ENCODE measurements at places on chromosomes 16 and 17.

DNA sequence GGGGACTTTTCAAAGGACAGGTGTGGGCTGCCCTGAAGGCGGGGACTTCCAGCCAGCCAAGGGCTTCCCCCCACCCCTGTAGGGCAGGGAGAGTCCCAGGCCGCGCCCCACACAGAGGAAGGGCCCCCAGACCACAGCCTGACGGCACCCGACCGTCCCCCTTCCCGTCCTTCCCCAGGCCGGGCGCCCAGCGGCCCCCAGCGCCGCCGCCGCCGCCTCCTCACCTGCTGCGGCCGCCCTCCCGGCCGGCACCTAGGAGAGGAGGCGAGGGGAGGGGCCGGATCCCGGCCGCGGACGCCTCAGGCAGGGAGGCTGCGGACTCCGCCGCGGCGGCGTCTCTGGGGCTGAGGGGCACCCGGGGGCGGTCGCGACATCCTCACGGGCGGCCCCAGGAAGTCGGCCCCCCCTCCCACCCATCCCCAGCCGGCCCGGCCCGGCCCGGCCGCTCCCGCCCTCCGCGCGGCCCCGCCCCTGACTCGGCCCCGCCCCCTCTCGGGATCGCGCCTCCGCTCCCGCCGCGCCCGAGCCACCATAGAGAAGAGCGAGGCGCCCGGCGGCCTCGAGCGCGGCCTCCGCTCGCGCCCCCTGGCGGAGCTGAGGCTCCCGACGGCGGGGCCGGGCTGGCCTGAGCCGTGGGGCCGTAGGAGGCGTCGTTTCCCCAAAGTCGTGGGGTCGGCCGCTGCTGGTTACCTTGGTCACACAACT, 25.5 kb upstream of the RFFL start:
- peak; percentile 93 for DNase-seq

DNA sequence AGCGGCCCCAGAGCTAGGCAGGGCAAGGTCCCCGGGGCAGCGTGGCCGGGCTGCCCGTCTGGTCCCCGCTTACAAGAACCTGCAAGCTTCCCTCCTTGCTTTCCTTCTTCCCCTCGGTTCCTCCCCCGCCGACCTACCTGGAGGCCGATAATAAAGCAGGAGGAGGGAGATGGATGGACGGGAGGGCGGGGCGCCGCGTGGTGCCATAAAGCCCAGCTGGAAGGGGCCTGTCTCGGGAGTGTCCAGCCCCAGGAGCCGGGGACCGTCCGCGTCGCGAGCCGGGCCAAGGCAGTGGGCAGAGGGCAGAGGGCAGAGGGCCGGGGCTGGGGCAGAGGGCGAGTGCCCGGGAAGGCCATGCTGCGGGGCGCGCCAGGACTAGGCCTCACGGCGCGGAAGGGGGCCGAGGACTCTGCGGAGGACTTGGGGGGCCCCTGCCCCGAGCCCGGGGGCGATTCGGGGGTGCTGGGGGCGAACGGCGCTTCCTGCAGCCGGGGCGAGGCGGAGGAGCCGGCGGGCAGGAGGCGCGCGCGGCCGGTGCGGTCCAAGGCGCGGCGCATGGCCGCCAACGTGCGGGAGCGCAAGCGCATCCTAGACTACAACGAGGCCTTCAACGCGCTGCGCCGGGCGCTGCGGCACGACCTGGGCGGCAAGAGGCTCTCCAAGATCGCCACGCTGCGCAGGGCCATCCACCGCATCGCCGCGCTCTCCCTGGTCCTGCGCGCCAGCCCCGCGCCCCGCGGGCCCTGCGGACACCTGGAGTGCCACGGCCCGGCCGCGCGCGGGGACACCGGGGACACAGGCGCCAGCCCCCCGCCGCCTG, at the start of gene BHLHA9:
TSS of gene BHLHA9 (plus strand) at position 235 of the 820 bp plus-strand sequence. CDS start at position 355, 120 bp downstream.
- DNase-seq: no peak

DNA sequence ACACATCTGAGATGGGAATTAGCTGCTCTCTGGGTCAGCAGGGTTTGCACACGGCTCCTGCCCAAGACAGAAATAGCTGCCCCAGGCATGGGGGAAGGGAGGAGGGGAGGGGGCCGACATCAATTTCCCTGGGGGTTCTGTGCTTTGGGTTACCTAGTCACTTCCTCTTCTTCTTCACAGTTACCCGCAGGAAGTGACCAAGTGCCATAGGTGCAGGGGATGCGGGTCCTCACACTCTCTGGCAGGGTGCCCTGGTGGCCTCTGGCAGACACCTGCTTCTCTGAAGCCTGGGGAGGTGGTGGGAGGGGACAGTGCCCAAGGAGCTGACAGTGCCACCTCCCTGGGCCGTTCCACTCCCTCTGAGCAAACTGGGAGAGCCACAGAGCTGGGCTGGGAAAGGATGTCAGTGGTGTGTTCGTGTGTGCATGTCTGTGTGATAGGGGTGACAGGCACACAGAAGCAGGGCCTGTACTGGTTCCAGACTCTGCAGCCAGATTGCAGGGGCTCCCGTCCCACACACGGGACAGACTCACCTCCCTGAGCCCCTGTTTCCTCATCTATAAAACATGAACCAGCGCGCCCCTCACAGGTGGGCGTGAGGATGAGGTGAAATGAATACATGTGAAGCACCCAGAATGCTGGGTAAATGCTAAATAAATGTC, 18.2 kb downstream of the SCN4A start:
- no peak for DNase-seq

- DNase-seq: no peak
These were observed 11.2 kb upstream of the RANGRF start for GRCh38 chr17:8277317-8277716.

- no peak for DNase-seq
These were observed 193.4 kb upstream of the CDH11 start for GRCh38 chr16:65315081-65315780.

DNA sequence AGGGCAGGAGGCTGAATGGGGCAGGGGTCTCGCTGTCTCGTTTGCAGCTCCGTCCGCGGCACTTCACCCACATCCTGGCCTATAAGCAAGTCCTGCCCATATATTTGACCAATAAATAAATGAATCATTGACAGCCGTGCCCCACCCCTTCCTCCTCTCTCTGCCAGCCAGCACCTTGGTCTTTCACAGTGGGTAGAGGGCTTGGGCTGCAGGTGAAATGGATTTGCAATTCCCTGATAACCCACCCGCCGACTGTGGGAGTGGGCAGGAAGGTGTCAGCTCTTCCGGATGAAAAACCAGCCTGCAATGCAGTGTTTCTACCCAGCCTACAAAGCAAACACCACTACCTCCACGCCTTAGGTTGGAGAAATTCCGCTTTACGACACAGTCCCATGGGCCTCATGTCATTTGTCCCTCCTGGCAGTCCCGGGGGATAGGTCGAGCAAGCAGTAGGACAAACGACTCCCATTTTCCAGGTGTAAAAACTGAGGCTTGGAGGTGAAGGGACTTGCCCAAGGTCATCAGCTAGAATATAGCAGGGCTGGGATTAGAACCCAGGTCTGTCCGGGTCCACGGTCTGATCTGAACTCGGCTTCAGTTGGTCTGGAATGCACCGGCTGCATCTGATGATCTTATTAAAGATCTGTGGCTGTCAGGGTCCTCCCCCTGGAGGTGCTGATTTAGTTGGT, 79.0 kb downstream of the ABCC1 start:
- no peak for DNase-seq

DNA sequence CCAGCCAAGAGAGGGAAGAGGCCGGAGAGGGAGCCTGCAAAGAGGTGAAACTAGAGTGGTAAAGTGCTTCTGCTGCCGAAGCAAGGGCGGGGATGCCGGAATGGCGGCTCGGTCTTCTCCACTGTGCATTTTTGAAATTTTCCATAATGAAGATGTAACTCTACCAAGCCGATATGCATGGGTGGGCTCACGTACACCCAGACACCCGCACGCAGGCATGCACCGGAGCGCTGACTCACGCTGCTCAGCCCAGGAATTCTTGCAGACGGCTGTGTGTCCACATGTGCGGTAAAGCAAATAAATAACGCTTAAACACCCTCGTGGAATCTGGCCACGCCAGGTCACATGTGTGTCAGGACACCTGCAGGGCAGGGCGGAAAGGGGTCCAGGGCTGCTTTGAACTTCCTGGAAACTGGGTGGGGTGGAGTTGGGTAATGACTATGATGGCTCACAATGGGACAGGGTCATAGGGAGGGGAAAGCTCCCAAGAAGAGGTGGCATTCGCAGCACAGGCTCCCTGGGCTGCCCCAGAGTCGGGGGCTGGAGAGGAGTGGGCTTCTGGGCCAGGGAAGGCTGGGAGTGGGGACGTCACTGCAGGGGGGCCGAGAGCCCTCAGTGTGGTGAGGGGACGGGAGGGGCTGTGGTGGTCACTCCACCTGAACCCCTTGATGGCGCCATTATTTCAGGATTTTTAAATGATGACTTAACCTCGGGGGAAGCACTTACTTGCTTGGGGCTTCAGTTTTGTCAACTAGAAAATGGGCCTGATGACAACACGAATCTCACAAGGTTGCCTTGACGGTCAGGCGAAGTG, 265.5 kb downstream of the PARN start:
- no peak for DNase-seq

DNA sequence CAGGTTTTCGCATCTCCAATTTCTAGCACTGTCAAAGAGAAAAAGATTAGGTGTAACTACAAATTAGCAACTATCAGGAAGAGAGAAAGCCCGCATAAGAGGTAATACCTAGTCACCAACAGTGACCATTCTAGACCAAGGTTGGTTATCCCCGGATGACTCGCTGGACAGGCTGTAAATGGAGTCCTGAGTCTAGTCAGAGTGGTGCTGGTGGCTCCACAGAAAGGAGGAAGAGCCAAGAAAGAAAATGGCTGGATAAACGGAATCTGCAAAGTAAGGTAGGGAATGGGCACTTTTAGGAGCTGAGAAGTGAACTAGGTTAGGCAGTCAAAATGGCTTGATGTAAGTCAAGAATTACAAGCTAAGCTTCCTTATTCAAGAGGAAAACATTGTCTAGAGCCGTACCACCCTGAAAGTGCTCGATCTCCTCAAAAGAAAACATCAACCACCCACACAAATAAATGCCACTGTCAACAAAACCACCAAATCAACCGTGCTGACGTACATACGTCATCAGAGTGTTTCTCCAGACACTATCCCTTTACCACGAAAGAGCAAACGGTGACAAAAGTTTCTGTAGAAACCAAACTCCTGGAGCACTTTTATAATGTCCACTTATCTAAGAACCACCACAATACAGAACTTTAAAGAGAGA, 2.2 kb downstream of the GSPT1 start:
- DNase-seq: no peak

- DNase-seq: peak; percentile 90
These were observed at the start of gene MAP2K3 for GRCh38 chr17:21284319-21285163. Gene MAP2K3 (plus strand): TSS chr17:21284711. CDS start chr17:21284921, 210 bp downstream.

DNA sequence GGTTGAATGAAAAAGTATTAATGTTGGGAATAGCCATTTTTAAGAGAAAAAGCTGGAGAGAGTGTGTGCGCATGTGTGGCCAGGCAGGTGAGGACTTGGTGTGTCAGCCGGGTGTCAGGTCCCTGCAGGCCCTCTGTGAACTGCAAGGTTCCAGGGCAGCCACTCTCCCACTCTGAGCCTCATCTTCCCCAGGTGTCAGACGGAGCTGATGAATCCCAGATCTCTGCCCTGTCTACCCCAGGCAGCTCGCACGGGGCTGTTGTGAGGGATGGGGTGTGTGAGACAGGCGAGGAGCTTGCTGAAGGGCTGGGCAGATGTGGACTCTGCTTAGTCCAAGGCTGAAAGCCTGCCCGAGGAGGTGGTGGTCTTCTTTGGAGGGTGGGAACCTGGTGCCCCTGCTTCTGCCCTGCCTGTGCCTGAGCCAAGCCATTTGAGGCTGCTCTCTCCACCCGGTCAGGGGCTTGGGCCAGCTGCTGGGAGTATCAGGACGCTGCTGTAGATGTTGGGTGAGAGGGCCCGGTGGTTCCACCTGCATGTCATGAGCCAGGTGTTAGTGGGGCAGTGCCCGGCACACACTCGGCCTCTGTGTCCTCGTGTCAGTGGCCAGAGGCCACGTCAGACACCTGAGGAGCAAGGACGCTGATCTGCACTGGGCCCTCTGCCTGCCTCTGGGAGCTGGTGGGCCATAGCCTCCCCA, 122.4 kb downstream of the RAB11FIP4 start:
- no peak for DNase-seq

GRCh38 chr16:51024703-51025102, 126.4 kb downstream of the SALL1 start:
- no peak for DNase-seq

DNA sequence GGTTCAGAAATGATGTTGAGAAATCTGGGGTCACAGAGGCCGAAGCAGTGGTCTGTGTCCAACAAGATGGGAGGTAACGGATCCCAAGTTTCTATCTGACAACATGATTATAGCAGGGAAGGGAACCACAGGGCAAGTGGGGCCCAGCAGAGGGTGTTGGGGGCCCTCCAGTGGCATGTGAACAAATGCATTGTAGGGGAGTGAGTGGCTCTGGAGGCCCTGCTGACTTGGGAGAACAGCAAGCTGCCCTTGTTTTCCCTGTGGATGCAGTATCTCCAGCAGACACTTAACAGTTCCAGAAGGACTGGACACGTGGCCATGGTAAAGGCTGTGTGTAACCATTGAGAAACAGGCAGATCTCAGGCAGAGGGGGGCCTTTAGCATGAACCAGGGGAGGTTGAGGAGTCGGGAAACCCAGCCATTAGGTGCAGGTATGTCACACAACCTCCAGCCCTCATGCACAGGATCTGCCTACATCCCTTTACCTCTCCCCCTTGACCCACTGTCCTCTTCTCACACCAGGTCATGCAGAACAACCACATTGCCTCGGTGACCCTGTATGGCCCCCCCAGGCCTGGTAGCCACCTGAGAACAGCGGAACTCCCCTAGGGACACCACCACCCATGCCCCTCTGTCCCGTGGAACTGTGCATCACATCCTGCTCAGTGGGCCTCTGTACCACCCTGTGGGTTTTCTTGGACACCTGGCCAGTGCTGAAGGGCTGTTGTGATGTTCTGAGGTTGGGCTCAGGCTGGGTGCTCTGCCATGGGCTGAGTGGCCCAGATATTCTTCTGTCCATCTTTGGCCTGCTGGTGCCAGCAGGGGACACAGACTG, 4.1 kb downstream of the B3GNT9 start:
- DNase-seq: no peak

- DNase-seq: no peak
These were observed 297.5 kb downstream of the CA10 start for GRCh38 chr17:51860954-51861561.

DNA sequence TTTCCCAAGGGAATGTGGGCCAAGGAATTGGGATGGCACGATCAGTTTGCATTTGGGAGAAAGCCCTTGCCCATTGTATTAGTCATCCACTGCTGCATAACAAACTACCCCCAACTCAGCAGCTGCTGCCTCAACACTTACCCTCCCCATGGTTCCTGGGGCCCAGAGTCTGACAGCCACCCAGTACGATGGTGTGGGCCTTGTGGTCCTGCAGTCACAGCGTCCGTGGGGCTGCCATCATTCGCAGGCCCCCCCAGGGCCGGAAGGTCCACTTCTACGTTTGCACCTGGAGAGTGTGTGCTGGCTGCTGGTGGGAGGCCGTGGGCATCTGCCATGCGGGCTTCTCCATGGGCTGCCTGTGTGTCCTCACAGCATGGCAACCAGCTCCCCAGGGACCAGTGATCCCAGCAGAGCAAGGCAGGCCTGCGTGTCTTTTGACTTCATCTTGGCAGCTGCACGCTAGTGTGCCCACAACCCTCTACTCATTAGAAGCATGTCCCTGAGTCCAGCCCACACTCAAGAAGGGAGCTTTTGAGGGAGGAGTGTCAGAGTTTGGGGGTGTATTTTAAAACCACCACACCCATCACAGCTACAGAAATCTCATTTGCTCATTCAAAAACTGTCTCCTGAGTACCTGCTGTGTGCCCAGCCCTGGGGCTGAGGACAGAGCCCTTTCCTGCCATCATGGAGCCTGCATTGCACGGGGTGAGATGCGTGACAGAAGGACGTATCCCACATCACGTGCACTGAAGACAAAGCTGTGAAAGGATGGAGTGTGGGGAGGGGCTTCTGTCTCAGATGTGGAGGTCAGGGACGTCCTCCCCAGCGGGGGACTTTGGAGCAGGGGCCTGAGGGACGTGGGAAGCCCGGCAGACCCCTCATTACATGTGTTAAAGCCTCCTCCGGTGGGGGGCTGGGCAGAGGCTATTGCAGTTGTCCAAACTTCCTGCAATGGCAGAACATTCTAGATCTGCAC, 185.0 kb upstream of the ZNF469 start:
- no peak for DNase-seq
